ENCODE measurements at places on chromosomes 4 and X.

- DNase-seq = no peak
Observed at GRCh38 chr4:121108557-121108956, 36.2 kb upstream of the NDNF start.

DNA sequence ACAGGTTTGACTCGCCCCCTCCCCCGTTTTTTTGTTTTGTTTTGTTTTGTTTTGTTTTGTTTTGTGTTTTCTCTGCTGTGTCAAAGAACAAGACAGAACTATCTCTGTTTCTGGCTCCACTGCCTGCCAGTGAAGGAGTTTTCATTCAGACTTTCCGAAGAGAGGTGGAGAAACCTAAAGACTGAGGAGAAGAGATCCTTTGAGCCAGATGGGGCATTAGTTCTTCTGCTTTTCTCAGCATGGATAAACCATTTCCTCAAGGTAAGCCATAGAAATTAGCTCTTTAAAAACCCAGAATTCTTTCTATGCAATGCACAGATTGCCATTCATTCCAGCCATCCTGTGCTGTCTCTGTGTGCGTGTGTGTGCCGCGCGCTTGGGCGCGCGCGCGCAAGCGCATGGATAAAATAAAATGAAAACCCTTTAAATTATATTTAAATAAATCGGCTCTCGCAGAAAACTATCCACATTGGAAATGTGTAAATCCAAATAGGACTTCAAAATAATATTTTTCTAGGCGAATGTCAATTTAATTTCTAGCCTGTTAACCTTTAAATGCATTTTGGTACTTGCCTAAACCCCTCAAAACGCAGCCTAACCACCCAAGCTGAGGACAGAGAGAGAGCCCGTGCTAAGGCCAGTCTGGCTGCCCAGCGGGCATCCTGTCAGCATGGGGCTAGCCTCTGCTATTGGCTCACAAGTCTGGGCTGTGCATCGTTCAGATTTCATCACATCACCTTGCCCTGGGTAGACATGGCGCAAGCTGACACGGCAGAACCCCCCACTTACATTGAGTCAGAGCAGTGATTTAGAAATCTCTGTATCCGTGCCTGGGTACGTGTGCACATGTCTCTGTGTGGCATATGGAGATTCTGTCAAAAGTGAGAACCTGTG is 113.0 kb upstream of the VAMP7 start:
- DNase-seq = no peak

DNA sequence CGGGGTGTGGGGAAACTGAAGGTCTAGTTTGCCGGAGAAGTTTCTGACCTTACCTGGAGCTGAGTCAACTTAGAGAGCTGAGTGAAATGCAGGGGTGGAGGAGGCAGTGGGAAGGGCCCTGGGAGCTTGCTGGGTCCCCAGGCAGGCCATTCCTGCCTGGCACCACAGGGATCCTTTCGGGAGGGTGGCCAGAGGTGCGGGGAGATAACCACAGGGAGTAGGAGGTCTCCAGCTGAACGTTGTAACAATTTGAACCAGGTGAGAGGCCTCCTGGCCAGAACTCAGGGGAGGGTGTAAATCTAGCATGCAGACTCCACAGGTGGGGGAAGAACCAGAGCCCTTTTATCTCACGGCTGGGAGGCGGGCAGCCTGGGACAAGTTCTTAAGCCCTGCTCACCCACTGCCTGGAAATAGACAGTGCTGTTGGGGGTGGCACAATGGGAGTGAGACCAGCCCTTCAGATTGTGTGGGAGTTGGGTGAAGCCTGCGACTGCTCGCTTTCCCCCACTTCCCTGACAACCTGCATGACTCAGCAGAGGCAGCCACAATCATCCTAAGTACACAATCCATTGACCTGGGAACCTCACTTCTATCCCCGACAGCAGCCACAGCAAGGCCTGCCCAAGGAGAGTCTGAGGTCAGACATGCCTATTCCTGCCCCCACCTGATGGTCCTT is 247.4 kb downstream of the ADGRA3 start:
- DNase-seq = no peak

DNA sequence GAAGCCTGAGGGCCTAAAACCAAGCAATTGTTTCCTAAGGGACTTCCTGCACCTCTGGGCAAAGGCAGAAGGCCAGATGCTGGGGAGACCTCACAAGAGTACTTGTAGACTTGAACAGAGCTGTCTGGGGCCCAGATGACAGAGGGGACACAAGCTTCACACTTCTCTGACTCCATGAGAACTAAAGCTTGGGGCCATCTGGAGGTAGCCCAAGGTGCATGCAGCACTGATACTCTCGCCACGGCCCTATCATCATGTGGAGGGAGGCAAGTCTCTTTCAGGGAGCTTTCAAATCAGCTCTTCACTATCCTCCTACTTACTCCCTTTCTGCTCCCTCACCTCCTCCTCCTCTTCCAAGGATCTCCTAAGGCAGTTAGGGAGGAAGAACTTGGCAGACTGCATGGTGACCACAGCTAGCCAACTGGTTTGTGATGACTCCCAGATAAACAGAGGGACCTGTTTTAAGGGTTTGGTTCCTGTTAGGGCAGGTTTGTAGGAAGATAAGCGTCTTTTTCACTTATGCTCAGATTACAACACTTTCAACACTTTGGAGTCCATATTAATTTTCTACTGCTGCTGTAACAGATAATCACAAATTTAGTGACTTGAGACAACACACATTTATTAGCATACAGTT is 23.8 kb downstream of the MSL3 start:
- no peak for DNase-seq

DNA sequence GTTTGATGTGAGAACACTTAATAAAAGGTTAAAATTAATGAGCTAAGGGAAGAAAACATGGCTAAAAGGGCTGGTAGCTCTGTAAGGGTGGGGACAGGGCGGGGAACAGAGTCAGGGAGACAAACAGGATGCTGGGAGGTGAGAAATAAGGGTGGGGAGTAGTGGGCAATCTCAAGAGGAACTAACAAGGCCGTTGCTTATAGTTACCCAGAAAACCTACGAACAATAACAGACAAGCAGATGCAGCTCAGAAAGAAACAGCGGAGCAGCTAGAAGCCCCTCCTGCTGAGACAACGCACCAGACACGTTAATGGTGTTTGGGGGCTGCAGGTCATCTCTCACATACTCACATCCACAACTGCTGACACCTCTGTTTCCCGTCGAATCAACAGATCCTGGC is 9.7 kb upstream of the KLF3 start:
- DNase-seq = peak; percentile 86

DNA sequence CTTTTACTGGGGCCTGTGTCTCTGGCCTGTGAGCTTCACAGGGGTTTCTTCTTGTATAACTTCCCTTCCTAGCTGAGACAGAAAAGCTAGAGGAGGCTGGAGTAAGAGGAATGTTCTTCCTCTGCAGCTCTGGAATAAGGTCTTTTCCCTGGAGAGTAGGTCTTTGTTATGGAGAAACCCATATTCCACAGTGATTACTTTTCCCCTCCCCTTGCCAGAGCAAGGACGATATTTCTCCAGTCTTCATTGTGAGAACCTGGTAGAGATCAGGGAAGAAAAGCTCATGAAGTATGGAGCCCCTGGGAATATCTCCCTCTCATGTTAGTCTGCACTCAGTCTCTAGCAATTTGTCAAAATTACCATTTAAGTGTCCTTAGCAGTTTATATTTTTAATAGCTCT is 18.7 kb upstream of the GLRB start:
- no peak for DNase-seq

DNA sequence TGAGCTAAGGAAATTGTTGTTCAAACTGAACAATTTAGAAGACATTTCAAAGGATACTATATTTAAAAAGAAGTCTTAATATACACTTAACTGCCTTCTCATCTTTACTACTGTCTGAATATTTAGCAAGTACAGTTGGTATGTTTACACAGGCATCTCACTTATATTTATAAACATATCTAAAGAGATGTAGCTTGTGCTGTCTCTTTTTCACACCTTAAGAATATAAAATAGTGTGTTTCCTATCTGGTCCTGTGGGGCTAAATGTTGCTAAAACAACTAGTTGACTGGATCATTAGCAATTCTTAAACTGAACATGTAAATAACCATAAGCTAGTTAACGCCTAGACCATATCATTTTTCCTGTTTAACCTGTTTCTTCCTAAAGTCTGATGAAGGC is 336.3 kb downstream of the PPP3CA start:
- DNase-seq = no peak

- DNase-seq = no peak
Observed at GRCh38 chr4:85669204-85669603, 194.3 kb downstream of the ARHGAP24 start.

GRCh38 chr4:114997576-114998247 is 115.7 kb downstream of the NDST4 start:
- no peak for DNase-seq

DNA sequence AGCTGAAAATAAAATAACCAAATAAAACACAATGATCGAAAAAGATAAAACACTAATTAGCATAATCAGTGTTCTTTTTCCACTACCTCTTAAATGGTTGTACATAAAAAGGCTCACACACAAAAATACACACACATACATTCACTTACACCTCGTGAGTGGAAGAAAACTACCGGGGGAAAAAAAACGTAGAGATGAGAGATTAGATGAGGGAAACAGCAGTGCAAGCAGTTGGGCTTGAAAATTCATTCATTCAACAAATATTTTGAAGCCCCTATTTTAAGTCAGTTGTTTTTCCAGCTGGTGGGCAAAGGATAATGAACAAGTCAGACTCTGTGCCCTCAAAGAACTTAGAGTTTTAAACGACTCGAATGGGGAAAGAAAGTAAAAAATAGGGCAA is 1.0 kb downstream of the TBCK start:
- DNase-seq = peak; percentile 22

- DNase-seq = no peak
Observed at GRCh38 chr4:71553605-71554004, 214.8 kb downstream of the SLC4A4 start.

GRCh38 chr4:182449186-182449929 is 206.2 kb downstream of the TENM3 start:
- DNase-seq = no peak

- no peak for DNase-seq
Observed at GRCh38 chr4:154005171-154005520, 216.3 kb upstream of the SFRP2 start.

DNA sequence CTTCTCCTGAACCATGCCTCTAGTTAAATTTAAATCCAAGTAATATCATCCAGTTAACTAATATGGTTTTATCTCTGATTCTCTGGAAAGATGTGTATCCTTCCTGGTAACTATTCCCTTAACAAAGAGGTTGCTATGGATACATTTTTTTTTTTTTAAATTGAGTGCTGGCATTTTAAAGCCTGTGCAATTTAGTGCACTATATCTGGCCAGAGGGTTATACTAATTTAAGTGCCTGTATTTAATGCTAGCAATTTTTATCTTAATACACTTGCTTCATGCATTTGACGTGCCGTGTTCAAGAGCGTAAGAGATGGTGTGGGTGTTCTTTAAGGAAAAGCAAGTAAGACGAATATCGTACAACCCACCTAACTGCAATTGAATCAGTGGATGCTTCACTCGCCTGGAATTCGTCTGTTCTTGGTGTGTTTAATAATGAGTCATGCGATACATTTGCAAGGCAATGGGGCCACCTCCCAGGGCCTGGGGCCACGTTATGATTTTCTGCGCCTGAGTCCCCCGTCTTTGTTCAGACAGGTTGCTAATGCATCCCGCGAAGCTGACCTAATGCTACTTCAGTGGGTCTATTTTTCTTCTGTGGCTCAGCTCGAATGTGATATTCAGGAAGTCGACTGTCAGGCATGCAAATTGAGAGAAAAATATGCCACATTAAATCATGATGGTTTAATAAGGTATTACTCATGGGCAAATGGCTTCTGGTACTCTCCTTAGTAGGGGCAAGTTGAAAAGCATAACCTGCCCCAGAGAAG is 14.2 kb upstream of the MID1 start:
- no peak for DNase-seq

DNA sequence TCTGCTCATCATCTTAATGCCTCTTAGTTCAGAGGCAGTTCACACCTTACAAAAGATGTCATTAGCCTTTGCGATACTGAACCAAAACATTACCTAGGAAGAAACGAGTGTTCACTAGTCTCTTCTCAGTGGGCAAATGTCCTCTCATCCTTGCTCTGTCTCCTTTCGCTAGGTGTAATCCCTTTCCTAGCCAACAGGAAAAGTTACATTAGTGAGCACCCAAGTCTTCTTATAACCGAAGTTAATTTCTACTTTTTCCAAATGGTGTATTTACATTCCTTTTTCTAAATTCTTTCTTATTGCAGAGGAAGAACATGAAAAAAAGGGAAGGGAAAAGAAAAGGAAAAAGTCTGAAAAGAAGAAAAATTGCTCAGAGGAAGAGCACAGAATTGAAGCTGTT is 46.9 kb downstream of the SMIM31 start:
- no peak for DNase-seq

DNA sequence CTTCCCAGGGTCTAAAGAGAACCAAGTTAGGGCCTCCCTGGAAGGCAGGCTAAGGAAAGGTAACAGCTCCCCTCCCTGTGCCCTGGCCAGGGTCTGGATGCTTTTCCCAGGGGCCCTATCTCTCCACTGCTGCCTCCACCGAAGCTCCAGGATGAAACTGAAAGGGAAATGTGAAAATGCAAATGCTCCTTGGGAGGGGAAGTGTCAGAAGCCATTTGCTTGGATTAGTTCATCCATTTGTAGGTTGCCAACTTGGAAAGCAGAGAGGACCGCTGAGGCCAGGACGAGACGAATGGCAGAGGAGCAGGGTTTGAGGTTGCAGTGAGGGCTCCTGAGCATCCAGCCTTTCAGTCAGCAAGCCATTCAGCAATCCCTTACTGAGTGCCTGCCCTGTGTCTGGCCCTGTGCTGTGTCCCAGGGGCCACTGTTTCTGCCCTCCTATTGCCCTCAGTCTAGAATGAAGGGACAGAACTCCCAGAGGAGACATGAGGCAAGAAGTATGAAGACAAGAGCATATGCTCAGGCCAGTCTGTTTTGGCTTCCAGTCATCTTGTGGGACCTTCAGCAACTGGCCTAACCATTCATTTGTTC is 45.9 kb upstream of the PGRMC1 start:
- DNase-seq = no peak

DNA sequence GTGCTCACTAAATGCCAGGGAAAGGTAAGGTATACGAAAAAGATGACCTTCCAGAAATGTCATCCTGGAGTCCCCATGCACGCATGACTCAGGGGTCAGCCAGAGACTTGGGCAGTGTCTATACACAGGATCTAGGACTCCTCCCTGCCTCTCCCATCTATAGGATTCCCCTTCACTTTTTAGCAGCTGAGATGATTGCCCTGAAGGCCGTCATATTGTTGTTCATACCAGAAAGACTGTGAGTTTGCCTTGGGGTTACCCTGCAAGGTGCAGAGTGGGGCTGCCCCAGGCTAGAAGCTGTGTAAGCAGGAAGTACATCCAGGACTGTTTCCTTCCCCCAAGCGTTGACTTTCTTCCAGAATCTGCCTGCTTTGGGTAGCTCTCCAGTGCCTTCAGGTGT is 55.1 kb upstream of the MAMLD1 start:
- DNase-seq = no peak

DNA sequence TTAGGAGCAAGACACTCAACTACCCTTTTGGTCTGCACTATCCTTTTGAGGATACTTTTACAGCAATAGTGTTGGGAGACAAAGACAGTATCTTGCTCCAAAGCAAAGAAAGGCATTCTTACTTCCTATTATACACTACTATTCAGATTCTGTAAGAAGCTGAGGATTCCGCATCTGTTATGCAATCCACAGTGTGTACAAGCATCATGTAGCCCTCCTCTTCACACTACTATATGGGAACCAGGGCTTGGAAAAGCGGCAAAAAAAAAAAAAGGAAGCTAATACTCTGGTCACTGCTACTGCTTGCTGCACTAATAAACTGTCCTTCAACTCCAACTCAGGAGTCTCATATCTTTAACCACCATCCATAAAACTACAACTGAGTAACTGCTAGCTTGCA is 59.1 kb downstream of the FBXW7 start:
- DNase-seq = no peak

GRCh38 chr4:54498661-54499111 is 159.1 kb upstream of the KIT start:
- DNase-seq = no peak
